RWPE2 (cell line): ENCODE measurements at places on chromosomes 2 and 18.

DNA sequence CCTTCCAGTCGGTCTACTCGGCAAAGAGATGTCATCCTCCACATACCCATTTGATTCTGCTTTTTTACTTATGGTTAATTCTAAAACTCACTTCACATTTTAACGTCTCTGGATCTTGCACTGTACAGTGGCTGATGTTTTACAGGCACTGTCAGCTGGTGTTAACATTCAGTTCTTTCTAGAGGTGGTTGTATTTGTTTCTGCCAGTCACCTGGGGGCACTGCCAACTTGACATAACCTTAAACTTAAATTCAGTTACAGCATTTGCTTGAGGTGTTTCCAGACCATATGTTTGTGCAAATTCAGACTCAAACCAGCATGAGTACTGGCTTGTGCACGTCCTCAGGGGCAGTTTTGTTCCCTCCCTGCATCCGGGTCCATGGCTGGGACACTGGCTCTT, 5.3 kb upstream of the TMEM185B start:
- peak; percentile 8 for DNase-seq

DNA sequence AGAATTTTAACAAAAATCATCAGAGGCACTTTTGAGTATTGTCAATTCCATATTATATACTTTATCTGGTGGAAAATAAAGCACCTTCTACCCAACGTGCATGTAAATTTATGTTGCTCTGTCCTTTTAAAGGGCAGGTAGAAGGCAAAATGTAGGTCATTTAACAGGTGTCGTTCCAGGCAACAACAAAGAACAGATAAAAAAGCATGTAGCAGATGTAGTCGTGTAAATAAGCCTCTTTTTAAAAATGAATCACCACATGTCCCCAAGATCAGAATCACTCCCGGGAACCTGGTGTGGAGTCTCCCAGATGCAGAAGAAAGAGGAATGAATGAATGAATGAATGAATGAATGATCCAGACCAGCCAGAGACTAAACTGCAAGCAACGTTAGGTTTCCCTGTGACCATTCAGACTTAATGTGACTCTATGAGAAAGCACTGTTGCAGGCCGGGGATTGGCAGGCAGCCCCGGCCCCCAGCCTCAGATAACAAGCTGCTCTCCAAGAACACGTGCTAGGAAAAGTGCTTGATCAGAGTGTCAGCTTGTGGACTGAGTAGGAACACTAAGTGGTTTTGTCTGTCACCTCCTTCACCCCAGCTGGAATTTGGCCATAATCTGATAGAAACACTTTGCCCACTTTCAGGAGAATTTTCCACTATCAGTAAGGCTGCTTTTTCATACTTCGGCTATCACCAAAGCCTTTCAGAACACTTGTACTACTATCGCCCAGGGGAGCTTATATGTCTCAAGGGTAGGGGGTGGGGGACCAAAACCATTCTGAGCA, 100.6 kb downstream of the CDK15 start:
- no peak for DNase-seq

DNA sequence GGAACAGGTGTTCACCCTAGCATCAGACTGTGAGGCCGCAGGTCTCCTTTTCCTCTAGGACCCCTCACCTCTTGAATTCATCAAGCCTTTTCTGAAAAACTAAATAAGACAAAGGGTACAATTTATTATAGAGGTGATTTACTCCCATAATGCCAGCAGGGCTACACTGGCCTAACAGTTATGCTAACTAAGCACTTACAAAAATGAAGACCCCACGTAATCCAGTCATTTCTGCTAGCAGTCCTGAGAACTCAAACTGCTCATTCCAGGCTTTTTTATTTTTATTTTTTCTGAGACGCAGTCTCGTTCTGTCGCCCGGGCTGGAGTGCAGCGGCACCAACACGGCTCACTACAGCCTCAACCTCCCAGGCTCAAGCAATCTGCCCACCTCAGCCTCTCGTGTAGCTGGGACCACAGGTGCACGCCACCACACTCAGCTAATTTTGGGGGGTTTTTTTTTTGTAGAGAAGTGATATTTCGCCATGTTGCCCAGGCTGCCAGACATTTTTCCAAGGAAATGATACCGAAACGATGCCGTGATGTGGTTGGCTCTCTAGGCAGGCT, 14.2 kb downstream of the CAPG start:
- DNase-seq: no peak

DNA sequence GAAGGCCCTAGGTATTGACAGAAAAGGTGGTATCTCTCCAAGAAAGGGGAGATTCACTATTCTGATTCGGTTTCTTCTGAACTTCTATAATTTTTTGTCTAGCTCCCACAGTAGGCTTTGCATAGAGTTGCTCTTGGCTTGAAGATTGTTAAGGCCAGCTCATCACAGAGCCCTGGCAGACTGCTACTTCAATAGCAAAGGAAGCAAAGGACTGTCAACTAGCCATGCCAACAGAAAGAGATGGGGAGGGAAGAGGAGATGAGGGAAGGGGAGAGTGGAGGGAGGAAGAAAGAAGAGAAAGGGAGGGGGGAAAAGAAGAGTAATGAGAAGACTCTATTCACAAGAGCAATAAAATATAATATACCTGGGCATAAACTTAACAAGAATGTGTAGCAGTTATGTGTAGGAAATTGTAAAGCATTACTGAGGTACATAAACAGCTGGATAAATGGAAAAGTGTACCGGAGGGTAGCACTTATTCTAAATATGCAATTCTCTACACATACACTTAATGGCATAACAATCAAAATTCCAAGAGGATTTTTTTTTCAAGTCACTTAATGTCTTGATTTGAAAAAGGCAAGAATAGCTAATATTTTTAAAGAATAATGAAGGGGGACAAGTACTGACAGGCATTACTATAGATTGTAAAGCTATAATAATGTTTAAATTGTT, 102.5 kb downstream of the LOXHD1 start:
- DNase-seq: no peak

DNA sequence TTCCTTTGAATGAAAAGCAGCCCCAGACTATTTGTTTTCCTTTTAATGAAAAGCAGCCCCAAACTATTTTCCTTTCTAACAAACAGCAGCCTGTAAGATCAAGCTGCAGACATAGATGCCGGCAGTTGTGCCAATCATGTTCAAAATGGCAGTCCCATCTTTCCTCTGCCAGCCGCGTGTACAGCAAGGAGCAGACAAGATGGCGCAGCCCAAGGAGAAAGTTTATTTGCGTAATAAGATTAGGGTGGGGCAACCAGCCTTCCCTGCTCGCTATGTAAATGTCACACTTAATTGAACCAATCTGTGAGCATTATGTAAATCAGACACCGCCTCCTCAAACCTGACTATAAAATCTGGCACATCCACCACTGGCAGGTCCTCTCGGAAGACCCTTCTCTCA, 226.0 kb downstream of the TGIF1 start:
- DNase-seq: no peak

GRCh38 chr2:73697606-73698005, 39.5 kb downstream of the TPRKB start:
- DNase-seq: no peak

GRCh38 chr2:172465417-172466334, 38.3 kb downstream of the ITGA6 start:
- no peak for DNase-seq

DNA sequence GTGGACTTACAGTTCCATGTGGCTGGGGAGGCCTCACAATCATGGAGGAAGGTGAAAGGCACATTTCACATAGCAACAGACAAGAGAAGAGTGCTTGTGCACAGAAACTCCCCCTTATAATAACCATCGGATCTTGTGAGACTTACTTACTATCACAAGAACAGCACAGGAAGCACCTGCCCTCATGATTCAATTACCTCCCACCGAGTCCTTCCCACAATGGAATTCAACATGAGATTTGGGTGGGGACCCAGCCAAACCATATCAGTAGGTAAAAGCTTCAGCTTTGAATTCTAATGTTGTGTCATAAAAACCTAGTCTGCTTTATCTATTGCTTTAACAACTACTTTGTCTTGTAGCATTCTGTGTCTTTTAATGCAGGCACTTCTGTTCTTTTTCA, 140.4 kb upstream of the PIK3C3 start:
- no peak for DNase-seq
